NCI-H187 treated with DMSO at 0.1 percent for 48 hours (cell line): ENCODE measurements at places on chromosomes 11 and 22.

DNA sequence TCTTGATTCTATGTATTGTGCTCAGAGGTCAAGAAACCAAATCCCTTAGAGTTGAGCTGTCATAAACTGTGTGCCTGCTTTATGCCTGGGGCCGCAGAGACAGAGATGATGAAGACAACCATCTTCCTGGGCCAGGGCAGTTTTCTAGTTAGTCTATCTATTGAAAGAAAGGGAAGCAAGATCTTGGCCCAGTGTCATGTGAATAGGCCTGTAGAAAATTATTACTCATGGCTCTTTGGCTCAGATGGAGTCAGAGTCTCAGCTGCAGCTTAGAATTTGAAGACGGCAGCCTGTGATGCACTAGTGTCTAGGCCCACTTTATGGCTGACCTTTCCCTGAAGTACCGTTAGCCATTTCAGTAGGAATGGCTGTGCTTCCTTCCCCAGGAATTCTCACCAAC lies 112.0 kb downstream of the DBX1 start:
- no peak for DNase-seq

DNA sequence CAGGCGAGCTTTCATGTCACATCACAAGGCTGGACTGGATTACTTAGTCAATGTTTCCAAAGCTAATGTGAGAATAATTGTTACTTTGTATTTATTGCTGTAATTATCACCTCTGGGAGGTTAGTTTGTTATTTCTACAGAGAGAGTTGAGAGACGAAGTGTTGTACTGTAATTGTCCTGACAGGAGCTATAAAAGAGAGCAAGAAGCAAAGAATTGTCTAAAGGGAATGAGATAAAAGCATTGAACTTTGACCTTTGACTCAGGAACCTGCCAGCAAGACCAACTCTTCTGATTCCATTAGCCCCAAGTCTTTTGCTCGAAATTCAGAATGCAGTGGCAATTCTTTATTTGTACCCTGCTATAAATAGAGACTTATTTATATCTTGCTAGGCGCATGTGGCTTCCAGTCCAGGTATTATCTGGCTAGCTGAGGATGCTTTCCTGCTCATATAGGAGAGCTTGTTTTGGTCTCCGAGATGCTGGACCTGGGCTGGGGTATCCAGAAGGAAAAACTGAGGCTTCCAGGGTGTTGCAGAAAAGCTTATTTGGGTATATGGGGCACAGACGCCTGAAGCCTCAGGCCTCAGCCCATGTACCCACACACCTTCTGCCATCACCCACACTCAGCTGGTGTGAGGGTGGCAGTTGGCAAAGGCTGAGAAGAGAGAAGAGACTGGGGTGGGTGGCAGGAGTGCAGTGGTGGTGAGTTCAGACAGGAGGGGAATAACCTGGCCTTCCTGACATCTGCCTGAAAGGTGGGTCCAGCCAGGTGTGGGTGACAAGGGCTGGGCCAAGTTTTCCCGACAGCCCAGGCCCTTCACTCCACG lies 40.7 kb downstream of the SYT13 start:
- no peak for DNase-seq

- DNase-seq: no peak
Measured at GRCh38 chr11:5303626-5304025, 1.9 kb upstream of the OR51B4 start.

GRCh38 chr11:15742626-15743519 lies 613.5 kb downstream of the SOX6 start:
- peak; percentile 73 for DNase-seq

- DNase-seq: no peak
Measured at GRCh38 chr11:34748036-34748435, 127.1 kb downstream of the EHF start.

GRCh38 chr11:109968781-109969180 lies 124.4 kb upstream of the ZC3H12C start:
- DNase-seq: no peak

DNA sequence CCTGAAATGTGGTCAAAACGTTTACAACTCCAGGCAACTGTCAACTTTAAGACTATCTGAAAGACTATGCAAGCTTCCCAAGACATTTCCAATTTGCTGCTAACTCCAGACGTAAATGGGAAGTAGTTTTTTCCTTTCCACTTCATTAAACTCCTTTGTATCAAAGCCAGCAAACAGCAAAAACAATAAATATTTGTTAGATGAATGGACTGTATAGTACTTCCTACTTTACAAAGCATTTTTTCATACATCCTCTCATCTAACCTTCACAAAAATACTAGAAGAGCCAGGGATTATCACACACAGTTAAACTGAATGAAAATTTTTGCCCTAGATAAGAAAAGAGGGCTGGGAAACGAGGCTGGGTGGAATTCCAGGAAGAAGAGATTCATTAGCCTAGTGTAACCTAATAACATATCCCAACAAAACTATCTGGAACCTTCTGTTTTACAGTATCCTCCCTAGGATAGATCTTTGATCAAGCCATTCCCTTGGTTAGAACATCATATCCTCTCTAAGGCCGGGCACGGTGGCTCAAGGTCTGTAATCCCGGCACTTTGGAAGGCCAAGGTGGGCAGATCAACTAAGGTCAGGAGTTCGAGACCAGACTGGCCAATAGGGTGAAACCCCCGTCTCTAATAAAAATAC lies 10.4 kb downstream of the NUP98 start:
- DNase-seq: no peak

GRCh38 chr11:127255209-127255608 lies 254.6 kb upstream of the KIRREL3 start:
- DNase-seq: no peak

DNA sequence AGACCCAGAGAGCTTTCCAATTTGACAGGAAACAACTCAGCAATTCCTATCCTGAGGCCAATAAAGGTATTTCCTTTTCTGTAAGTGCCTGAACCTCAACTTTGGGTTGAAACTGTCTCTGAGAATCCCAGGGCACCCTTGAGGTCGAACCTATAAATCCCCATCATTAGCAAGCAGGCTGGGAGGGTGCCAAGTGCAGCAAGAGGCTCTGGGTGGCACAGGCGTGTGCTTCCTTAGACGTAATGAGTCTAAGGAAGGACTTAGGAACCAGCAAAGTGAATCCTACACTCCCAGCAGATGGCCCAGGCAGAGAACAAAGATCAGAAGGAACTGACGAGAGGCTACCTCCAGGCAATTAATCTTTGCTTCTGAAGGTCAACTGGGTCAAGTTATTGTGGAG lies 234.3 kb upstream of the NARS2 start:
- no peak for DNase-seq

DNA sequence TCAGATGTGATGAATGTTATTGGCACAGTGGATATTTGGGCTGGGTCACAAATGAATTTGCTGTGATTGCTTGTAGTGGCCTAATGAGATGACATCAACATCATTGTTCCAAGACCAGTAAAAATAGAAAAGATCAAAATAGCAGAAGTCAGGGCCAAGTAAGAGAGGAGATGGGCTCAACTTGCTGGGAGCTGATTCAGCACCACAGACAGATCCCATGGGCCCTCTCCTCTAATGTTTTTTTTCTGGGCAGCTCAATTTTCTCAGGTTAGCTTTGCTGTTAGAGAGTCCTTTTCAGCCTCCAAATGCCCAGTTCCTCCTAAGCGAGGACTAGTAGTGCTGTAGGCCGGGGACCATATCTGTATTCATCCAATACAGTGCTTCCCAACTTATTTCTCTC lies 86.0 kb upstream of the IZUMO1R start:
- no peak for DNase-seq

GRCh38 chr22:48825802-48826520 lies 1001.7 kb downstream of the BRD1 start:
- DNase-seq: no peak

DNA sequence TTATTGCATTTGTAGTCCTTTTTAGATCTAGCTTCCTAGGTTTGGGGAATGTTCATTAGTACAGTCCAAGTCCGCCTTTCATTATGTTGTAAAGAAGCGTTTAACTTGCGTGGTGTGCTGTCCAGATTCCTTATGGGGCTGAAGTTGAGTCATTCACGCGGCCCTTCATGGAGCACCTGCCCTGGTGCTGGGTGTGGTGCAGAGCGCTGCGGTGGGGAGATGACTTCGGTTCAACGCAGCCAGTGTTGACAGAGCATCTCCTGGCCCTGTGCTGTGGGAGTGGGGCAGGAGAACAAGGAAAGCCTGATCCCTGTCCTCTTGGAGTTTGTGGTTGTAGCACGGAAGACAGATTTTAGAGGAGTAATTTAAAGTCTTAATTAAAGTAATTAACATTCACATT lies 152.0 kb downstream of the TBC1D22A start:
- no peak for DNase-seq

- no peak for DNase-seq
Measured at GRCh38 chr11:69539416-69540117, 58.1 kb downstream of the LINC01488 start.

DNA sequence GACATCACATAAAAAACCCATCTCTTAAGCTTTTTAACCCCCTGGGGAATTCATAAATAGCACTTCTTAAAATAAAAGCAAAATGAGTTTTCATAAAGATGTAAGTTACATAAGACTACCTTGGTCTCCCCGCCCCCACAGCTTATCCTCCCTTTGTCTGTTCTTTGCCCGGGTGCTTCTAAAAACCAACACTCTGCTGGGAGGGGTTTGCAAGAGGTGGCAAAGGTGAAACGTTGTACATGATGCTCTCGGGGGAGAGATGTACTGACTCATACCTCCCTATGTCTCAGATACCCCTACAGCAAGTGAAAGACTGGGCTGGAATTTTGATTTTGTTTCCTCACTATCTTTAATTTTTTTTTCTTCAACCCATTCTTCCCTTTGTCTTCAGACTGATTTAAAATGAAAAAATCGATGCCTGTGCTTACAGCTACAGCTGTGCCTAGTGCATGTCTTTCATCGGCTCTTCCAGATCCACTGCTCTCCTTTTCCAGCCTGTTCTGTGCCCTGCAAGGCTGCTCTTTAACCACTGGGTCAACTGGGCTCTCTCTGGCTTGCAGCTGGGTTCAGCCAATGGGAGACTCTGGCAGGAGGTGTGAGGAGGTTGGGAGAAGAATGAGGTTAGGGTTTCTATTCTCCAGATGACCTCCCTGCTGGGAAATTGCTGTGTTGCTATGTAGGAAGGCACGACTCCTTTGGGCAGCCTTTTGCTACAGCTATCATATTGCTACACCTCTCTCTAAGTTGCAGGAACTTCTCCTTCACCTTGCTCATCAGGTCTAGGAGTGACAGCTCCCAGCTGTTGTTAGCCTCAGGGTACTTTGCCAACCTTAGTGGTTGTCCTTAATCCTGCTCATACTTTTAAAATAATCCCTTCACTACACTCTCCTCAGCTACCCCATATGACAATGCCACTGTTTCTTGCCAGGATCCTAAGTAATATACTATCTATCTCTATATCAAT lies 266.5 kb downstream of the TENM4 start:
- no peak for DNase-seq

- no peak for DNase-seq
Measured at GRCh38 chr11:33063326-33063881, 24.0 kb downstream of the TCP11L1 start.

- no peak for DNase-seq
Measured at GRCh38 chr22:32717337-32718240, 83.9 kb upstream of the TIMP3 start.

DNA sequence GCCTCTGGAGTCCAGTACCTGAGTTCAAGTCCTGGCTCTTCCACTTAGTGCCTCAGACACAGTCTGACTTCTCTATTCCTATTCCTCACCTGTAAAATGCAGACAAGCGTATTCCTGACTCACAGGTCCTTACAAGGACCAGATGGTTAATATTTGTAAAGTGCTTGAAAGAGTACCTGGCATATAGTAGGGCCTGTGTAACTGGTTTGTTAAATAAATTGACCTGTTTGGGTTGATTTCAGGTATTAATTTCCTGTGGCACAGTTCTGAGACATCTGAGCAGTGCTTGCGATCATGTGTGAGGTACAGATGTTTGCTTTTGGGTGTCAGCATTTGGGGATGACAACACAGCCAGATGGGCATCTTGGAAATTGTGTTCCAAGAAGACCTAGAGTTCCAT lies 127.5 kb downstream of the APIP start:
- no peak for DNase-seq

- no peak for DNase-seq
Measured at GRCh38 chr11:66904055-66904454, 47.2 kb downstream of the LRFN4 start.

- DNase-seq: no peak
Measured at GRCh38 chr22:41478473-41478872, 9.6 kb downstream of the ACO2 start.

DNA sequence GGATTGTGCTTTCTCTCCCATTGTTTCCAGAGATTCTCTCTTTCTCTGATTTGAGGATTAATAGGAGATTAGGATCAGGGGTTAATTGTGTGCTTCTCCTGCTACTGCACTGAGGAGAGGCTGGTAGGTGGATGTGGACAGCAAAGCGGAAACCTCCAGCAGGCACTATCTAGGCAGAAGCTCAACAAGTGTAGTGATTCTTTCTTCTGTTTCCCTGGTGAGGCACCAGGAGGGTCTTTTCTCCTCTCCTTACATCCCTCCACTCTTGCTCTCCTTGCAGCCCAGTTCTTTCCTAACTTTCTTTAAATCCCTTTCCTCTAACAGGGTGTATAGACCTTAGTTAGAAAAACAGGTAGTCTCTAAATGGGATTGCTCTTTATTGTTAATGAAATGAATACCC lies 1.9 kb upstream of the ZBTB16 start:
- DNase-seq: no peak

DNA sequence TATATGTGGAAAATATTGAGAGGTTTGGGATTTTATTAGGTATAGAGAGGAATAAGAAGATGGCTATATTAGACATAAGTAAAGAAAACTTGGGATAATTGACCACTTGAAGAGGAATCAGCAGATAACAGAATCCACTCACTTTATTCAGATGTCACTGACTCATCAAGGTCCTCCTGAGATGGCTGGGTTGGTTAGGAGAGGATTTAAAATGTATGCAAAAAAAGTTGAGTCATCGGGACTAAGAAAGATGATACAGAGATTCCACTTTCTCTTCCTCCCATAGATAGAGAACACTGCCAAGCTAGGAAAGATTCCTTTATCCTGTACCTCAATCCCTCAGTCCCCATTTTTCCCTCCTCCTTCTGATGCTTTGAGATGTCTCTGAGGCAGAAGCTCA lies at the start of gene OR6A2:
OR6A2 (minus strand) TSS at position 288 of the 400 bp plus-strand sequence. CDS start 3,981 bp downstream, outside the sequence.
- DNase-seq: no peak

- no peak for DNase-seq
Measured at GRCh38 chr11:26227301-26227746, 104.6 kb upstream of the ANO3 start.

GRCh38 chr11:64010783-64011182 lies 24.5 kb downstream of the OTUB1 start:
- DNase-seq: no peak

DNA sequence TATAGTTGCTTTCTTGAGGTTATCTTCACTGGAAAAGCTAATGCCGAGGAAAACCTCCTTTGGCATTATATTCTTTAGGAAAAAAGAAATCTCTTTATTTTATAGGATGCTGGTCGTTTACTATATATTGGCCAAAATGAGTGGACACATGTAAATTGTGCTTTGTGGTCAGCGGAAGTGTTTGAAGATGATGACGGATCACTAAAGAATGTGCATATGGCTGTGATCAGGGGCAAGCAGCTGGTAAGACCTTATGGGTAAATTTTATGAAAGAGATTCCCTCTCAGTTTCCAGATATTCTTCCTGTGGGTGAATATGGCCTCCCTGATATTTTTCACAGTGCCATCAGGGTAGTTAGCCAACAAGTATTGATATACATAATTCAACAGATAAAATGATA lies 29.4 kb upstream of the TTC36 start:
- DNase-seq: no peak

- DNase-seq: no peak
Measured at GRCh38 chr22:44569561-44569991, 71.5 kb upstream of the RTL6 start.
